ENCODE measurements at places on chromosomes 1 and 21.

- DNase-seq: no peak
These were observed 50.5 kb downstream of the PEX14 start for GRCh38 chr1:10525208-10525607.

DNA sequence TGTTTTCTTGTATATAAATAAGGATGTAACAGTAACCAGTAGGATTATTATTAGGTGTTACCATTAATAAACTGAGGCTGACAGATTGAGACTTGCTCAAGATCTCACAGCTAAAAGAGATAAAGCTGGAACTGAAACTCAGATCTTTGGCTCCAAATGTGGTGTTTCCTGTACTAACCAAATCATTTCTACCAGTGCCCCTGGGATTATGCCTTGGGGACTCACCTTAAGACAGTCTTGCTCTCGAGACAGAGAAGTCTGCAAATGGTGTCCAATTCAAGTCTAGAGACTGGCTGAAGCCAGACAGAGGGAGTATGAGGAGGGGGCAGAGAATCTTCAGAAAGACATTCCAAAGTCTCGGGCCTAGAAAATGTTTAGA, 593 bp upstream of the CD53 start:
- DNase-seq: no peak

- DNase-seq: no peak
These were observed 387.5 kb downstream of the USP25 start for GRCh38 chr21:16117331-16117730.

DNA sequence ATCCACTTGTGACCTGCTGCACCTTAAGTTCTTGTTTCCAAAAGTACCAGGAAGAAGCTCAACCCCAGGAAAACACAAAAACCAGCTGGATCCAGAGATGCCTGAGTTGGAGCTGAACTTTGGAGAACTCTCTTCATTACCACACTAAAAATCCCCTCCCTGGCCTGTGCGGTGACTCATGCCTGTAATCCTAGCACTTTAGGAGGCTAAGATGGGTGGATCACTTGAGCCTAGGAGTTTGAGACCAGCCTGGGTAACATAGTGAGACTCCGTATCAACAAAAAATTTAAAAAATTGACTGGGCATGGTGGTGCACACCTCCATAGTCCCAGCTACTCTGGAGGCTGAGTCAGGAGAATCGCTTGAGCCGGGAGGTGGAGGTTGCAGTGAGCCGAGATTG, 6.2 kb downstream of the MAP1LC3C start:
- no peak for DNase-seq

DNA sequence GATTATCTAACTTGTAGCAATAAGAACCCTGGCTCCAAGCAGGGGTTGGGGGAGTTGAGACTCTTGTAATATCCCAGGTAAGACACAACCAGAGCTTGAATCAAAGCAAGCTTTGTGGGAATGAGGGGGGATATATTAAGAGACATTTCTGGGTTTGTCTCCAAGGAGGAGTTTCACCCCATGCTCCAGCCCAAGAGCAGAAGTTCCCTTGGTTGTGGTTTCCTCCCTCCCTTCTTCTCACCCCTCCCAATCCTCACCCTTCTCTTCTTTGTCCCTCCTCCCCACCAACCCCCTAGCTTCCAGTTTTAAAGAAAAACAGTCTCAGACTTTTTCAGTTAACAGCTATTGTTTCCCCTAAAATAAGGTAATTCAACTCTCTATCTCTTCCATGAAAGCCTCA, 11.9 kb downstream of the TRAF3IP3 start:
- no peak for DNase-seq

DNA sequence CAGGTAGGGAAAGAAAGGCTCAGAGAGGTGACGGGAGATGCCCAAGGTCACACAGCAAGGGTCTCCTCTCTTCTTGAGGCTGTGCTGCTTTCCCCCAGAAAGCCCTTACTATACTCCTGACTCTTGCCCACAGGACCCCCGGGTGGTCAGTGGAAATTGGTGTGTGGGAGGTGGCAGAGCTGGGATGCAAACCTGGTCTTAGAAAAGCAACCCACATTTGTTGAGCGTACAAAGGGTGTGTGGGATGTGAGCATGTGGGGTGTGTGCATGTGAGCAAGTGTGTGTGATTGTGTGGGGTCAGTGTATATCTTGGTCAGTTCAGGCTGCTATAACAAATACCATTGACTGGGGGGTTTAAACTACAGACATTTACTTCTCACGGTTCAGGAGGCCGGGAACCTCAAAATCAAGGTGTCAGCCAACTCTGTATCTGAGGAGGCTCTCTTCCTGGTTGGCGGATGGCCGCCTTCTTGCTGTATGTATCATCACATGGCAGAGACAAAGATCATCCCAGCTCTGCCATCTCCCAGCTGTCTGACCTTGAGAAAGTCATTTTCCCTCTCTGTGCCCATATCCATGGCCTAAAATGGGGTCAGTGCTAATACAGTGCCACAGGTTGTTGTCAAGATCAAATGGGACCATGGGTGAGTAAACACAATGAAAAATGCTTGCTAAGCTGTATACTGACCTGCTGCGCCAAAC, 268.5 kb downstream of the PTPRU start:
- no peak for DNase-seq
